Activated CD4-positive, alpha-beta T cell treated with anti-CD3 and anti-CD28 coated beads for 48 hours (primary cell): ENCODE measurements at places on chromosomes 4 and X.

GRCh38 chr4:142142366-142143054 is 506.1 kb downstream of the IL15 start:
- no peak for DNase-seq

DNA sequence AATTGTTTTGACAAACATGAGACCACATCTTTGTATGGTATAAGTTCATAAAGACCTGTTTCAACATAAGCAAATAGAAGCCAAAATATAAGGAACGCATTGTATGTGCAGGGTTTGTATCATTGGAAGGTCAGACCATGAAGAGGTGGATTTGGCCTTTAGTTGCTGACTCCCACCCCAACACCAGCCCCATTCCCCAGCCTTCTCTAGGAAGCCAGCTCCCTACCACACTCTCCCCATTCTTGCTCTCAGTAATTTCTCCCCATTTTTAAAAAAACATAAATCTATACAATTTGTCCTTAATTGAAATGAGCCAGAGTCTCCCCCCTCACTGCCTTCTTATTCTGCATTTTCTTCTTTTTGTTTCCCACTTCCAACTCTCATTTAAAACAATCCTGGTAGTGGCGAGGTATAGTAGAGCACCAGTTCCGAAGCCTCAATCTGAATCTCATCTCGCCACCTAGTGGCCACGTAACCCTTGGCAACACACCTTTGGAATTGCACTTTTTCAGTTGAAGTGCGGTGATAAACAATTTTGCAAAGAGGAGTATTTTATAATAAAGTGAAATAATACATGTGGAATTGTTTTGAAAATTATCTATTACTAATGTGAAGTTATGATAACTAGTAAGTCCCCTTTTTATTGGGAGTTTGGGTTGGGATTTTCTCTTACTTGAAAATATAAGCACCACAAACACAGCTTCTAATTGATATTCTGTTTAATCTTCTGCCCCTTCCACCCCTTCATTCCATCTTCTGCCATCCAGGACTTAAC is 126.6 kb downstream of the ASB9 start:
- DNase-seq: peak; percentile 66

- no peak for DNase-seq
These were observed 33.9 kb downstream of the SEC24D start for GRCh38 chr4:118801895-118802575.

GRCh38 chr4:83599183-83599582 is 63.3 kb downstream of the GPAT3 start:
- no peak for DNase-seq

DNA sequence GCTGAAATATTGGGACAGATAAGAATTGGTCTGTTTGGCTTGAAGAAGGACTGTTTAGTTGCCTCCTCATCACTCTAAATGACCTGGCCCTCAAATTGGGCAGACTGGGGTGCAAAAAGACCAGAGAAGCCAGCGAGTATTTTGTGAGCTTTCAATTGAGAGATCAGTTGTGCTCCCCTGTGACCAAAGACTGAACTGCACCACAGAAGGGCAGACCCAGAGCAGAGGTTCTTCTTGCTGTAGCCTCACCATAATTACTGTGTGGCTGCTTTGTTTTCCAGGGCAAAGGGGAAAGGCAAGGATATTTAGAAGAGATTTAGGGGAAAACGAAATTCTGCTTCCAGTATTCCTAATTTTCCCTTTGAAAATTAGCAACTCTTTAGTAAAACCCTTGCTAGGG is 104.0 kb upstream of the MBNL3 start:
- DNase-seq: no peak

GRCh38 chr4:180372691-180373090 is 1870.5 kb upstream of the TENM3 start:
- no peak for DNase-seq

DNA sequence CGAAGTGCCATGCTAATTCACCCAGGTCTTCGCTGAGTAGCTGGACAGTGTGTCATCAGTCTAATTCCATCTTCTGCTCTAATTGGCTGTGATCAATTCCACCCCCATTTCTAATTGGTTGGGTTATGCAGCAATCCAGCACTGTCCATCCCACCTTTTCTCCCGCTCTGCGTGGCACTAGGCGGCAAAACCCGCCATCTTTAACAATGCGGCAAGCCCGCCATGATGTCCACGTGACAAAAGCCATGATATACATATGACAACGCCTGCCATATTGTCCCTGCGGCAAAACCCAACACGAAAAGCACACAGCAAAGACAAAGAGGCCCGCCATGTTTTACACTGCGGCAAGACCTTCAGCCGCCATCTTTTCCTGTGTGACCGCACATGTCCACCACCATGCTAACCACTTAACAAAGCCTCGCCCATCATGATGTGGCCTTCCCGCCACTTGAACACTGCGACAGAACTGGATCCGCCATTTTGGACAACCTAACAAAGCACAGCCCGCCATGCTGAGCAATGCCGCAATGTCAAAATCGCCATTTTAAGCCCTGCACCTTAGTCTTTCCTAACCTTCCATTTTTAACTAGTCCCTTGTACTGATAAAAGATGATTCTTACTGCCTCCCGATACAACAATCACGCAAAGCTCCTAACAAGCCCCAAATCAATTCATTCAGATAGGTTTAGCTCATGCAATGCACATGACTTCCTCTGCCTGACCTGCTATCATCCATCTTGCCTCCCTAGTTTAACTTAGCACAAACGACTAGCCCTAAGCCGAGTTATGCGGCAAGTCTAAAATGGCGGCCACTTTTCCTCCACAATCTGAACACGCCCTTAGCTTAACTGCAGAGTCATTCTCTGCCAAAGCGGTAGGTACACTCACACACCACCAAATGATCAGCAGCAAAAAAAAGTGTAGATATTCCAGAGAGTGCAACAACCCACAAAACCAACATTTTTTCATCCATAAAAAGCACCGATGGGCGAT is 288.3 kb downstream of the CHIC1 start:
- DNase-seq: no peak

DNA sequence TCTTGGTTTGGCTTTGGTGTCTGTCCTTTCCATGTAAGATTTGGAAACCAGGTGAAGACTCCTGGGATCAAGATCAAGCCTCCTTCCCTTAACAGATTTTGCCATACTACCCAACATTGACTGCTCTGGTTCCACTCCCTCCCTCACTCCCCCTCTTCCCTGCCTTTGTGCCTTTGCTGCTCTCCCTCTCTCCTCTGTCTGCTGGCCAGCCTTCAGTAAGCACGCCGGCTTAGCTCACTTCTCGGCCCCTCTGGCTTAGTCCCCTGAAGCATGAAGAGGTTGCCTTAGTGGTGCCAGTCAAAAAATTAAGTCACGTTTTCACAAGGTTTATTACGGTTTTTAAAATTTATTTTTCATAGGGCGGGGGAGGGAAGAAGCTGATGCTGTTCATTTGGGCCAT is 6.0 kb downstream of the GRIA3 start:
- no peak for DNase-seq

DNA sequence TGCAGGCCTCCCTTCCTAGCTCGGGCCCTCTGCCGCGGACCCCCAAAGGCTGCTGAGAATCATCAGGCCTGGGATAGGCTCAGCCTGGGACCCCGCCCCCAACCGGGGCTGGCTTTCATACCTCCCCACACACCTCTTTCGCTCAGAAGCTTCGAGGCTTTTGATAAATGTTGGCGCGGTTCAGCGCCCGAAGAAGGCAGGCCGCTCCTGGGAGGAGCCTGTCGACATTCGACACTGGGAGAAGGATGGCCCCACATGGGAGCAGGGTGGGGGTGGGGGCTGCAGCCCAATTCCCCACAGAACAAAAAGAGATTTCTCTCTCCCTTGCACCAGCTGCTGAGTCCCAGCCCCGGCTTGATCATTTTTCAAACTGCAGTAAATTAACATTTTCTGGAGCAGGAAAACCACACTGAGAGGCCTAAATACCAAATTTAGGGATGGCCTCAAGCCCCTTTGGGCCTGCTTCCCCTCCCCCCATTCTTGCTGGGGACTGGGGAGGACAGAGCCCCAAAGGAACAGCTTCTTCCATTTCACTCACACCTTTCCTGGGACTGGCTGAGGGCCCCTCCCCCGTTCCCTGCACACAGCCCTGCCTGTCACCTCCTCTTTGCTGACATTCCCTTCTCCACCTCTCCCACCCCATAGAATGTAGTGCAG is 112.9 kb upstream of the PJA1 start:
- DNase-seq: no peak

DNA sequence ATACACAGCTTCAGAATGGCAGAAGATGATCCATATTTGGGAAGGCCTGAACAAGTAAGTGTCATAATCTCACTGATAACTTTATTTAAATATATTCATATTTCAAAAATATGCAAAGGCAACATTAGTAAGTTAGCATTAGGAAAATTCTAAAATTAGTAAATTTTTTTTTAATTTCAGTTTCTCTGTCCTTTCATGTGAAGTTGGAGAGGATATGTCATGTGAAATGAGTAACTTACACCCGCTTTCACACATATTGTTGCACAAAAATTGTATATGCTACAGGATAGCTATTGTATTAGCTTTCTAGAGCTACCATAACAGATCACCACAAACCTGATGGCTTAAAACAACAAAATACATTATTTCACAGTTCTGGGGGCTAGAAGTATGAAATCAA is 24.3 kb downstream of the NFKB1 start:
- DNase-seq: no peak

- peak; percentile 25 for DNase-seq
These were observed 132.8 kb upstream of the GPR101 start for GRCh38 chrX:137166591-137166990.

DNA sequence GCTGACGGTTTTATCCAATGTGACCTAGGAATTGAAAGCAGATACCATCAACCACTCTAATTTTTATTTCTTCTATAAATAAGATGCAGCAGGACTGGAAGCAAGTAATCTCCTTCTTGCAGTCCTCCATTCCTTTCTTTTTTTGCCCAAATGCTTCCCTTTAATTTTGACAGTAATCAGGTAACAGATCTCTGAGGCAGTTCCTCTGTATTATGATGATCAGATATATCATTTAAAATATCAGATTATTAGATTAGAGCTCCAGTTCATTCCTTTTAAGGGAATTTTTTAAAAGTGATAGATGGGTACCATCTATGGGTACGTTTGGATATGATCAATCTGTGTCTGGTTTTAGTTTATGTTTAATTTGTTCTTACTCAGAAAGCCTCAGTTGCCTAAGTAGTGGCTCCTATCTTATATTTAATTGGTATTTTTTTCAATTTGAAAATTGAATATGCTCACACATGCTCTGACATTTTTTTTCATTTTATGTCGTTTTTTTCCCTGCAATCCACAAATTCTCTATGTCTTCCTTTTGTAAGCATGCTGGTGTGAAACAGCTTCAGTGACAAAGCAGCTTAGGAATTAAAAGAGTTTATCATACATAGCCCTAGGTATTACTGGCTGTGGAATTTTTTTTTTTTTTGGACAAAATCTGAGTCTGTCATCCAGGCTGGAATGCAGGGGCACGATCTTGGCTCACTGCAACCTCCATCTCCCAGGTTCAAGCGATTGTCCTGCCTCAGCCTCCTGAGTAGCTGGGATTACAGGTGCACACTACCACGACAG is 73.7 kb upstream of the ANK2 start:
- no peak for DNase-seq

- DNase-seq: no peak
These were observed 6.7 kb upstream of the CITED1 start for GRCh38 chrX:72312311-72312940.

DNA sequence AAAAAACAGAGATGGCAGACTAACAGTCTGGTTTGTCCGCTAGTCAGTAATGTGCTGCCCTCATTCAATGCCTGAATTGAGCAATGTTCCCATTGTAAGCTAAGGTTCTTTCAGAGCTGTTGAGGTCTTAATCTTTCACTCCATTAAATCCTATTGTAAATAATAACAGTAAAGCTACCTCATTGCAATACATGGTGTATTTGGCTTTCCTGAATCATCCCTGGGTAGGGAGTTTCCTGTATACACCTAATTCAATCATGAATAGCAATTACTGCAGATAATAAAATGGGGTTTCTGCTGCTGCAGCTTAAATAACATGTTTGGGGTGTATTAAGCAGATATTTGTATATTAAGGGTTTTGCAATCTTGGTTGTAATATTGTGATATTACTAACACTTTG is 1100.2 kb upstream of the INTU start:
- no peak for DNase-seq

DNA sequence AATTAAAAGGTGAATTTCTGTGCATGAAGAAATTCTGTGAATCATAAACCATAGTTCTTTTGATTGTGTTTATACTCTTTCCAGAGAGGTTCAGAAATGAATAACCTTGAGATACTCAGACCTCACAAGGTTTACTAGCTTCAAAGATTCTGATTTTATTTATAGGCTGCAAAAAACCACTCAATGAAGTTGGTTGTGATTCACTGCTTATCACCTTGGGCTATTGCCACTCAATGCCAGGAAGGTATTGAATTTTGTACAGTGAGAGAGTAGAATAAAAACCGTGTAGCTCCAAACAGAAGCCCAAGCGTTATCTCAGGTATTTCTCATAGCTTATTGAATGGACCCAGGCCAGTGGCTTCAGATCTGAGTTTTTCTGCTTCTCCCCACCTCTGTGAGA is 118.7 kb downstream of the FHIP1A start:
- no peak for DNase-seq

- no peak for DNase-seq
These were observed 31.9 kb downstream of the DTHD1 start for GRCh38 chr4:36313301-36313700.

DNA sequence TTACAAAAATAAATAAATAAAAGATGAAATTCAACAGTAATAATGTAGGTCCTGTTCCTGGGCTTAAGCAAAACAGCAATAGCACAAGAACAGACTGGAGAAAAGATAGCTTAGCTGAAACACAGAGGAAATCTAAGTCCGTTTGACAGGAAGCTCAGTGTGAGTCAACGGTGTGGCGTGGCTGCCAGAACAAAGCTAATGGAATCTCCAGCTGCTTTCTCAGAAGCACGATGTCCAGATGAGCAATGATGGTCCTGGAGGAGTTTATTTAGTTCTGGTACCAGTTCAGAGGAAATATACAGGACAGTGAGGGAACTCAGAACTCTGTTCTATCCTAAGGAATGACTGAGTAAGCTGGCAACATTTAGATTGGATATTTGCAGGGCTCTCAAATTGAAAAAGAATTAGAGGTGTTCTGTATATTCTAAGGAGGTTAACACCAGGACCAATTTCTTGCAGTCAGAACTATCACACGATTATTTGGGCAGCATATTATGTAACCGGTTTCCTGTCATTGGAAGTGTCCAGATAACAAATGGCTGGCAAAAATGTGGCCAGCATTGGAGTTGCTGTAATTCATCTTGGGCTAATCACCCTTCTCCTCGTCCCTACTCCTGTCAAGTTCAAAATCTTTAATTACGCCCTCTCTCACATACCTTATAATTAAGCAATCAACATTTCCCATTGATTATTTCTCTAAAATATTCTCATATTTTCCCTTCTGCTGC is 12.7 kb downstream of the GAB3 start:
- no peak for DNase-seq

GRCh38 chr4:183840311-183840710 is 64.8 kb upstream of the STOX2 start:
- peak; percentile 80 for DNase-seq

DNA sequence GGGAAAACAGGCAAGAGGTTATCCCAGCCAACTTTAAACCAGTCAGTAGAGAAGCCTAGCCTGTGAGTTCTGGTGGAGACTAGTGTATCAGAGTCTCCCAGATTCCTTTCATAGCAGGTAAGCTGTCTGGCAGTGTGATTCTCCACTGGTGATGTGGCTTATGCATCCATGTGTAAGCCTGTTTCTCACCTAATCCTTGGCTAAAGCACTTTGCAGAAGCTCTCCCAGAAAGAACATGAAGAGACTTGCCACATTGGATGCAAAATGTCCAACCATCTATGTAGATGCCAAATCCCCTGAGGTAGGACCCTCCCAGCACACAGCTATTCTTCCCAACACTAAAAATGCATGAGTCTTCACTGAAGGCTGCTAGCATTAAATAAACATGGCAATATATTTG is 111.7 kb downstream of the CHRNA9 start:
- DNase-seq: no peak

- no peak for DNase-seq
These were observed 94.2 kb downstream of the CBLL2 start for GRCh38 chrX:22366906-22367305.
